ENCODE measurements at places on chromosomes 12 and 14.

DNA sequence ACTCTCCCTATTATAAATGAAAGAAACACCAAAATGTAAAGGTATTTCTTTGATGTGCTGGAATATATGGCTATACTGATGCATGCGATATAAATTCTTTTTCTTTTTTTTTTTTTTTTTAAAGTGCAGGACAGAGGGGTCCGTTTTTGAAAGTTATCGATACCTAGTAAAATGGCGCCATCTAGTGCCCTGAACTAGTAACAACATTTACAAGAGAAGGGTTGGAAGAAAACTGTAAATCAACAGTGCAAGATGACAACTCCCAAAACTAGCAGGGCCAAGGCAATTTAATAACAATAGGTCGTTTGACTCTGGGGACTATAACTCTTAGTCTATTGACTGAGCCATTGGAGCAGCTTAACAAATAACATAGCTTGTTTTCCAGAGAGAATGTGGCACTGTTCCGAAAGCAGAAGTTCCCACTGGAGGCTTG is 137.7 kb downstream of the SPTSSA start:
- DNase-seq: no peak

- DNase-seq: no peak
Measured at GRCh38 chr12:104551313-104551931, 94.7 kb downstream of the CHST11 start.

- no peak for DNase-seq
Measured at GRCh38 chr12:51132693-51133092, 40.2 kb downstream of the TFCP2 start.

GRCh38 chr14:23104591-23105347 is at the start of gene CIROP:
TSS of gene CIROP (minus strand) at chr14:23104989. CDS start at chr14:23104920, 69 bp downstream.
- DNase-seq: no peak

GRCh38 chr12:51898506-51898905 is 8.8 kb upstream of the ACVRL1 start:
- no peak for DNase-seq

GRCh38 chr12:26535826-26536225 is 297.2 kb downstream of the ITPR2 start:
- no peak for DNase-seq

DNA sequence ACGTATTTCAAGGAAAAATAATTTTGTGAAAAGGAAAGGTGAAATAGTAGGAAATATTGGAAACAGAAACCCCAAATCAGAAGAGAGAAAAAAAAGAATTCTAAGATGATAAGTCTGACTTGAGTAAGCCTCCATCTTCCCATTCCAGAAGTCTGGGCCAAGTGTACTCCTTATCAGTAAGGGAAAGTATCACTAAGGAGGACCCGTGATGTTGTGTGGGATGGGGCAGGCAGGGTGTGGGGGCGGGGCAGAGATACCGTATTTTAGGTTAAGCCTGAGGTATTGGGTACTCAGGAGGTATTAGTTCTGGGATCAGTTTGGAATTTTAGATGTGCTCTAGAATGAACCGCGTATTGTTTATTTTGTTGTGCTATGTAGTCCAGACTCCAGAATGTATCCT is 33.8 kb upstream of the PSMA6 start:
- no peak for DNase-seq

DNA sequence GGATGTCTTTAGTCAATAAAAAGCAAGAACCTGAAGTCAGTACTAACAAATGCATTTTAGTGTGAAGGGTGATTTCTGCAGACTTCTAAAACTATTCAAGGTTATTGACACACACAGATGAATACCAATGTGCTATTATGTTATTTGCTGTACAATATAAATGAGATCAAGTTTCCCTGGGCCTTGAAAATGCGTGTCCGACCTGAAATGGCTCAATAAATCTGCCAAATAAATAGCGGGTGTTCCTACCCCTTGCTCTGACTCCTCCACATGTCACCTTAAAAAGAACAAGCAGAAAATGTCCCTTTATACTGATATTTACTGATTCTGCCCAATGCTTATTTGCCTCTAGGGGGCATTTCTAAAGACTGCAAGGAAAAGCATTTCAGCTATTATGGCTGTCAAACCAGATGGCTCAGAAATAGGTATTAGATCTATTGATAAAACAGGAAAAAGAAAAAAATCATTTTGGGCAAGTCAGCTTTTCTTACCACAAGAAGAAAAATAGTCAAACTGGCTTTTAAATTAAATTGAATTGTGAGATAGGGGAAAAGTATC is 367.3 kb upstream of the KITLG start:
- no peak for DNase-seq

DNA sequence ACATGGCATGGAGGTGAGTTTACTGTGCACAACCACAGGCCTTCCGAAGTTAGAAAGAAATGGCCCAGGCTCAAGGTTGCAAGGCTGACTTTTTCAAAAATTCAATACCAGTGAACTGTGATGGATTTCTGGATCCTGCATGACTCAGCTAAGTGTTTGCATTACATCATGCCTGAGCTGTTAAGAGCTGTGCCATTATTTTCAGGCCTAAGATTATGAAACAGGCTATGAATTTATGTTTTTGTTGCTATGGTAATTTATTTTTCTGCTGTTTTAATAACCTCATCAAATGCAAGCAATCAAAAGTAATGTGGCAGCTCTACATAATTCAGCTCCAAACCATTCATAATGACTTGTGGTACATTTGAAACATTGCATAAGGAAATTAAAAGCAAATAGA is 457.7 kb upstream of the TMEM132C start:
- no peak for DNase-seq

DNA sequence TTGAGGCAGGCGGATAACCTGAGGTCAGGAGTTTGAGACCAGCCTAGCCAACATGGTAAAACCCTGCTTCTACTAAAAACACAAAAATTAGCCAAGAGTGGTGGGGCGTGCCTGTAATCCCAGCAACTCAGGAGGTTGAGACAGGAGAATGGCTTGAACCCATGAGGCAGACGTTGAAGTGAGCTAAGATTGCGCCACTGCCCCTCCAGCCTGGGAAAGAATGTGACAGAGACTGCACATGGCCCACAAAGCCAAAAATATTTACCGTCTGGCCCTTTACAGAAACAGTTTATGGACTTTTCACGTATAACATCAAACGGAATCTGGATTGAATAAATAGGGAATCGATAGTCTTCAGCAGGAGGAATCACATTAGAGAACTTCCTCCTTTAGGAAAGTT is 3.5 kb downstream of the RSRC2 start:
- DNase-seq: no peak

DNA sequence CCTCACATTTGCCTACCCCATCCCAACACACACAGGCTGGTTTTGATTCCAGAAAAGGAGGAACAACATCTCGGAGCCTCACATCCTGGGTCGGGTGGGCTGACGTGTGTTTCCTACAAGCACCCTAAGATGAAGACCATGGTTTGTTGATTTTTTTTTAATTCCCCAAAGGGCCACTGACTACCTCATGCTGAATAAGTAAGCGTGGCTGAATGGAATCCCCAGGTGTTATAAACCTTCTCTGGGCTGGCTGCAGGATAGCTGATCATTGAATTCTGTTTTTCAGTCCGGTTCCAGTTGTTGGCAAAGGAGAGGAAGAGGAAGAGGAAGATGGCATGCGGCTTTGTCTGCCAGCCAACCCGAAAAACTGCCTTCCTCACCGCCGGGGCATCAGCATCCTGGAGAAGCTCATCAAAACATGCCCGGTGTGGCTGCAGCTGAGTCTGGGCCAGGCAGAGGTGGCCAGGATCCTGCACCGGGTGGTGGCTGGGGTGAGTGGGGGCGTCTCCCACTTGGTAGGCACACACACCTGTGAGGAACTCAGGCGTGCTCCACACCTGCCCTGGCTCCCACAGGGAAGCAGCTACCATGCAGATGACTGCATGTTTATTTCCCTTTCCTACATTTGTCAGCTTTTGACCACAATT is 42.0 kb downstream of the RIN3 start:
- no peak for DNase-seq

DNA sequence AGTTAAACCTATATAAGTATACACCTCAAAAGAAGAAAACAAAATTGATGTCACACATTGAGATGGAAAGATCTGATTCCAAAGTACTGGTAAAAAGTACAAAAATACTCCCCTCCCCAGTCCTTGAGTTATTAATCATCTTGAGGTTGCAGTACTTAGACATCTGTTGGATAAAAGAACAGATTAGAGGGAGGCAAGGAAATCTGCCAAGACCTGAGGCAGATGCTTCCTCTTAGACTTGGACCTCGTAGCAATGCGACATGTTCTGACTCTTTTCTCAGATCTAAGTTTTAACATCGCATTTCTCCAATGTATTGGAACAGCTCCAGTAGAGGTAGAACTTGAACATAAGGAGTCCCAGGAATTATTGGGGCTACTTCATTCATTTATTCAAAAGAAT is 187.9 kb upstream of the GRIN2B start:
- no peak for DNase-seq

DNA sequence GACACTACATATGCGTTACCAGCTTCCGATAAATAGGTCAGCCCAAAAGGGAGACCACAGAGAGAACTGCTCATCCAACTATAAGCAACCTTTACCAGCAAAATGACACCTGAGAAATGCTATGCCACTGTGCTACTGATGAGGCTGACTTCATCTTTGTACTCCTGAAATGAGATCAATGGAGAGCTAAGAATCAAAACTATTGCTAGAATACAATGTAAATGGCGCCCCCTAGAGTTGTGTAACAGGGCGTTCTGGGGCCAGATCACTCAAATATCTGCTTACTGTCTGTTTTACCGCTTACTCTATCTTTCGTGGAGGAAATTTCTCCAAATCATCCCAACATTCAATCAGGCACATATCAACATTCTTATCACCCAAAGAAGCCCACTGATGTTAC is 4.6 kb downstream of the ZNF384 start:
- peak; percentile 71 for DNase-seq
